ENCODE measurements at places on chromosomes 5 and 9.

- DNase-seq = no peak
Measured at GRCh38 chr9:88443480-88444113, 55.4 kb downstream of the SPIN1 start.

DNA sequence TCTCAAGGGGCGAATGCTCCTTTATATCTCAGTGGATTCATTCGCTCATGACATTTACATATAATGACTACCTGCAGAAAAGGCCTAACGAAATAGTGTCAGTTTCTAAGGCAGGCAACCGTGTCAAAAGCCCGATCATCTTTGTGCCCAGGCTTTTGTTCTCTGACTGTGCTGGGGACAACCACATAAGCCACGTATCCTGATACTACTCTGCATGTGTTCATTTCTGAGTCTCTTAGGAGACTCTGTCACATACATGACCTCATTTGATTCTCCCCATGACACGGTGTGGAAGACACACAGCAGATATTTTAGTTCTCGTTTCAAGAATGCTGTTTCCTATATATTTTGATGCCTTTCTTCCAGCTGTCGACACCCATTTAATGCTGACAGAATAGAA lies 598.5 kb downstream of the BNC2 start:
- no peak for DNase-seq

DNA sequence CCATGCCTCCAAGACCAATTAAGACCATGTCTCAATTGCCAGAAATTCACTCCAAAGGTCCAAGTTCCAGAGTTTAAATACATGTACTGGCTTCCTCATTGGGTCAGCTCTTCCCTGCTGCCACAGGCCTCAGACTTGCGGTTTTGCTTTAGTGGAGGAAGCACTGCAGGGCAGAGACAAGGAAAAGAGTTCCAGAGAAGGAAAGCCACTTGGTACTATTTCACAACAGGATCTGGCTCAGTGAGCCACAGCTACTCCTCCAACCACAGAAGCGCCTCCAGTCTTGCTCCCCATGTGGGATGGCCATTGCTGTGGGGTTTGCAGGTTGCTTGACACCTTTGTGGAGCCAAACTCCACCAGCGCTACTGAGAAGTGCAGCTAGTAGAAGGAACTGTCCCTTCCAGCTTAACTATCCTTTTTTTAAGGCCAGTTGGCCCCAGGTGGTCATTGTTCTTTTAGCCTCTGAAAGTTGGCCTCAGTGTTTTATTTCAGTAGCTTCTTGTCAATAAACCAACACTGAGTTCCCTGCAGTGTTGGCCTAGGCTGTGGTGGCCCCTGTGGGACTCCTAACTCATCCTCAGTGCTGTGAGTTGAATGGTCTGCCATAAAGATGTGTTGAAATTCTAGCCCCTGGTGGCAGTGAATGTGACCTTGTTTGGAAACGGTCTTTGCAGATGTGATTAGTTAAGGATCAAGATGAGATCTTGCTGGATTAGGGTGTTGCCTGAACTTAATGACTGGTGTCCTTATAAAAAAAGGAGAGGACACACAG lies 93.7 kb upstream of the DAP start:
- no peak for DNase-seq

DNA sequence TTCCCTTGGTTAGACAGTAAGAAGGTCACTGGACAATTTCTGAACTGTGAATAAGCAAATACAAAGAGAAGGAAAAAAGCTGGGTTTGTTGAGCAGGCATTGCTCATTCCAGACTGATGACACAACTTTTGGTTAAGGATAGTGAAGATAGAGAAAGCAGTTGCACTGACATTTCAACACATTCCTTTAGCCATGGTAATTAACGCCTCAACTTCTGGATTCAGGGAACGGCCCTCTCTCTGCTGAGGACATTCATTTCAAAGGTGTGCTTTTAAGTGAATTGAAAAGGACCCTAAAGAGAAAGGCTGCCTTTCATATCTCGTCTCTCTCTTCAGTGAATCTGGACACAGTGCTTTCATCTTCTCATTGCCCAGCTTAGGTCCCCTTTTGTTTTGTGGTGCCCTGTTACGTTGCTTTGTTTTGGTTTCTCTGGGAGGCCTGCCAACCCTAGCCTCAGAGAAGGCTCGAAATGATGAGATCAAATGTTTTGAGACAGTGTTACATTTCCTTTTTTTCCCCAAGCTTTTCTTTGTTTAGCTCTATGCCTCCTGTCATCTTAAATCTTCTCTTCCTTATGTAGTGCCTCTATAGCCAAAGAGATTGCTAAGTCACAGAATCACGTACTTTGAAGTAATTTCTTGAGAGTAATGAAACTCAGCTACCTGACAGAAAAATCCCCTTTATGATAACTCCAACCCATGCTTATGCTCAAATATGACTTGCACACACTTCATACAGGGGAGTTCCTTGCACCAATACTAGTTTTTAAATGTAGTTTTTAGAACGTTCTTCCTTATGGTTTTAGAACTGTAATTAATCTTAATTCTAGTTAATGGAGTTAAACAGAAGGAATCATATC lies 94.4 kb upstream of the IFNE start:
- DNase-seq = no peak

DNA sequence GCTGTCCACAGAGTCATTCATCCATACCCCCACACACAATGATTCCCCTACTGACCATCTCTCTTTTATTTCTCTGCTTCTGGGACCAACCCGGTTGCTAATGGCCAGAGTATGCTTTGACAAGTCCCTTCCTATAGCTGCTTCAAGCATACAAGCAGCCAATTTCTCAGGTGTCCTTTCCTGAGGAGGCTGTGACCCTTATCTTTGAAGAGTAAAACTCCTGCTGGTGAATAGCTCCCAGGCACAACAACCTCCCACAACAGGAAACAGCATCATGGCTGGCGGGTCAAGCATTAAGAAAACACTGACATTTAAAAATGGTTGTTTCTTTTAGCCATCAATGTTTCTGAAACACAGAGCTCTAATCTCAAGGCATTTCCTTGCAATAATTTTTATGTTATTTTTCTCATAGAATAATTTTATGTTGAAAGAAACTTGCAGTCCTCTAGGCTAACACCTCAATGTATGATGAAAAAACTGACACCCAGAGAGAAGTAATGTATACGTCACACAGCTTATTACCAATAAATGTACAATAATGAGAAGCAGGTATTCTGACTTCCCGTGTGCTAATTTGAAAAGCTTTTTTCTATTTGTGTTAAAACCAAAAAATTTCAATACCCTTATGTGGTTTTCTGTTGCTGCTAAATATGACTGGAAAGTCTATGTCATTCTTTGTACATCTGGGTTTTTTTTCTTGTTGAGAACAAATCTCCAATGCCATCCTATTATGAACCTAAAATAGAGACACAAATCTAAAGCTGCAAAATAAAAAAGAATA lies 7.5 kb upstream of the PAM start:
- no peak for DNase-seq

- no peak for DNase-seq
Measured at GRCh38 chr5:115463983-115464382, 80.6 kb downstream of the FEM1C start.

- no peak for DNase-seq
Measured at GRCh38 chr9:96719521-96719920, 58.4 kb downstream of the ZNF510 start.

DNA sequence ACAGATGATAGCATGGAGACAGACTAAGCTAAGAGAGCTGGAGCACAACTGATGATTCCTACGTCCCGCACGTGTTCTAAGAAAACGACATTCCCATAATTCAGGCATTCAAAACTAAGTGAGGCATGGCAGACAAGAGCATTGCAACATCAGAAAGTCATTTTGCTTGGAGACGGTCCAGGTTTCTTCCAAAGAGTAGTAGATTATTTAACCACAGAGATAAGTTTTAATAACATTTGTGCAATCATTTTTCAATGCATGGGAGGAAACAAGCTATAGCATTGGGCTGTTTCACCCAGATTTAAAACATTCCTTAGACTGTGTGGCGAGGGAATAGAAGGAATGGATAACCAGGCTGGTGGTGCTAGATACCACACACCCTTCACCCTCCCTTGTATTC lies 117.2 kb downstream of the APBA1 start:
- no peak for DNase-seq

DNA sequence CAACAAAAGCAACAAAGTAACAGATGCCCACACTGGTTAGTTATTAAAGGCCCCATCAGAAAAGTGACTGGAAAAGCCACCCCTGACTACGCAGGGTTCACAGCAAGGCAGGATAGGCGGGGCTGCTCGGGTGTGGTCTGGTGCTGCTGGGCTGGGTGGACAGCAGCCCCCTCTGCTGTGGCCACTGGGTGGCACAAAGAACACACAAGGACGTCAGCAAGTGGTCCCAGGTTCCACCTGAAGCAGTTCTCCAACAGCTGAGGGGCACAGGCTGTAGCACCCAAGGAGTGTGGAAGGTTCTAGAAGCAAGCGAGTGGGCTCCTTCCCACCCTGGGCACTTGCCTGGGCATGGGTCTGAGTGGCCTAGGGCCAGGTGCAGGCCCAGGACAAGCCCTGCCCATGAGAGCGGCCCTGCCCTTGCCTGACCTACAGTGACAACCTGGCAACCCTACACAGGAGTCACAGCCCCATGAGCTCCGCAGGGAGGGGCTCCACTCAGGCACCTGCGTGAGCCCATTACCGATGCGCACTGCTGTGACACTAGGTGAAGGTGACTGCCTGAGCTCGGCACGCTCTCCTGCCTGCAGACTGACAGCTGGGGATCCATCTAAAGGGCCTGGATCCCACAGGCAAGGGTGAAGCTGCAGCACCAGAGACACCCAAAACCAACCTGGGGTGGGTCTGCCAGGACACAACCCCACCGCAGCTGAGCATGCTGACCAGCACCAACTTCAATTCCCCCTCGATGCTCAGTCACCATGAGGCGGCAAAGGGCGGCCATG lies 8.1 kb downstream of the BRD9 start:
- DNase-seq = no peak

- peak; percentile 65 for DNase-seq
Measured at GRCh38 chr5:176619203-176619568, 9.2 kb upstream of the GPRIN1 start.

GRCh38 chr5:140116716-140117115 lies 2.8 kb downstream of the PURA start:
- DNase-seq = no peak

- no peak for DNase-seq
Measured at GRCh38 chr9:15782106-15782505, 229.3 kb downstream of the CCDC171 start.

DNA sequence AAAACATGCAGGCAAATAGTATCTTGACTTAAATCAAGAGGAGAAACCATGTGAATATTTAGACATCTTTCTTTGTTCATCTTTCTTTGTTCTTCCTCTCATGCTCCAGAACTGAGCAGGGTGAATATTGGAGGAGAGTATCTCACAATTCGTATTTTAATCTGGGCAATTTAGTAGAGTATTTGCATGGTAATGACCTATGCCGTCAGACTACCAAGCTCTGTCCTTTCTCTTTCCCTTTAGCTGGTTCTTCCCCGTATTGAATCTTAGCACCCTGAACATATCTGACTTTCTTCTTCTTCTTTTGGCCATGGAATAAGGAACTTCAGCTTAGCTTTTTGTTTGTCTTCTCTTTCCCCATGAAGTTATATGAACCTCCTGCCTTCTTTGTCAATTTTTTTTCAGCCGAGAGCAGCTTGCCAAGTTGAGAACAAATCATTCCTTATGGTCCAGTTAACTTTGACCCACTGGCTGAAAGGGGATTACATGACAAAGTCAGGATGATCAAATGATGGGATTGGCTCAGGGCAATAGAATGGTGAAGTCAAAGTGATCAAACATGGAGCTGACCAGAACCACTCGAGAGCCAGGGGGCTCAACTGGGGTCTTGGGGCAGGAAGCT lies 95.8 kb downstream of the DAPK1 start:
- DNase-seq = no peak

DNA sequence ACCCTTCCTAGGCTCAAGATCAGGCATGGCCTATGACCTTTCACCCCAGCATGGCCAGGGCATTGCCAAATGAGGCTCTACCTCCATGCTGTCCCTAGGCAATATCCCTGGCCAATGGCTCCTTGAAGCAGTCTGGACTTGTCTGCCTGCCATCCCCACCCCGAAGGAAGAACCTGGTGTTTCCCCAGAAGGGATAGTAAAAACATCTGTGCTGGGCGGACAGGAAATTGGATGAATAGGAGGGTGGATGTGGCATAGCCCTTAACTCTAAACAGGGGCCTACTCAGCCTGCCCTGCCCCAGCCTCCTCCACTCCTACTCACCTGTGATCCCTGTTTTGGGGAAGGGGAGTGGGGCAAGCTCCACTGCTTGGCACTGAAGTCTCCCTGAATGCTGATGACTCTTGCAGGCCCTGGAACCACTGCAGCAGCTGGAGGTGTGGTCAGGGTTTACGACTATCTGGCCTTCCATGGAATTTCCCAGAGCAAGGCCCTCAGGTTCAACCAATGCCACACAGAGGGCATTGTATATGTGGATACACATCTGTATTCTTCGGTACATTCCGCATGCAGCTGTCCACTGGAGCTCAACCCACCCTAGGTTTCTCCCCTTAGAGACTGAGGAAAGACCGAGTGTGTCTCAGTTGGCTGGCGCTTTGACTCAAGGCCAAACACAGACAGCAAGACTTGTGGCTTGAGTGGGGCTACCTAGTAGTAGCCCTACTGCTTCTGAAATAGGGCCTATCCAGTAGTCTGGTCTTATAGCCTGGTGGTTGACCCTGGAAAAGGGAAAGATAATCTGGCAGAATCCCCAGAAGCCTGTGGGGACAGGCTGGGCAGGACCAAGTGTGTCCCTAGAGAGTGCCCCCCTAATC lies 6.4 kb upstream of the P4HA2 start:
- no peak for DNase-seq

GRCh38 chr5:137461391-137462264 lies 37.5 kb downstream of the SPOCK1 start:
- no peak for DNase-seq

DNA sequence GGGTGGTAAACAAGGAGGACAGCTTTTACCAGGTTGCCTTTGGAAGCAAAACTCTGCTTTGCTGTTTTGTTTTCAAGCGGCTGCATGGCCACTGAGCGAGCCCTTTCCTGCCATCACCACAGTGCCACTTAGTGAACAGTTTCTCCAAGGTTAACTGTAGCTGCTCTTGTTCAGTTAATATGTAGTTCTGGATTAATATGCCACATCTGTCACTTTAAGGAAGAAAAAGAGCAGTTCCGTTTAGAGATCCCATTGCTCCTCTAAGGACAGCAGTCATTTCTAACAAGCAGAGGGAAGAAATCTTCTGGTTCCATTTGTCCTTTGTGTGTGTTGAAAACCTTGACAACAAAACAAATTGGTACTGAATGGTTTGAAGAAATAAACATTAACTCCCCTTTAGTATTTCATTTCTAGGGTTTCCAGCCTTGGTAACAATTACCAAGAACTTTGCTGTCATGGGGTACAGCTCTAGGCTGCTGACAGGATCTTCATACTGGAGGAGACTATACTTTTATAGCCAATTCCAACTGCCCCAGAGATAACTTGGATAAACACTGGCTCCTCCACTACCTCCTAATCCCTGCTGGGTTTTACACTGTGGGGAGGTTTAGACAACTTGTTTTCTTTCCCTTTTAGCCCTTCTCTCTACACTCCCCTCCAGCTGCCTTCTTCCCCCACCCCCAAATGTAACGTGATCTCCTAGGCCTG lies 10.3 kb upstream of the ABL1 start:
- no peak for DNase-seq

- DNase-seq = no peak
Measured at GRCh38 chr5:67904366-67904765, 311.2 kb upstream of the PIK3R1 start.
